ENCODE measurements at places on chromosomes 5 and 9. TPM values are rescaled to one million over a fixed set of nuclear protein-coding genes. Genes with fewer than 3 reads are reported as not detected.
A peak's percentile ranks its signal among the peaks of the same experiment; 100 is the strongest.

GRCh38 chr5:92775711-92776615 is 805.1 kb downstream of the NR2F1-AS1 start:
- no peaks in the 10 kb centered on the region for H3K36me3 ChIP-seq
- peak; percentile 51 for DNase-seq
- H3K4me1 ChIP-seq = no peaks in the 10 kb centered on the region
- H3K4me3 ChIP-seq = no peak overlapping the region
- H3K27me3 ChIP-seq = no peaks in the 10 kb centered on the region

- no peak overlapping the region for H3K27ac ChIP-seq
- no peaks in the 10 kb centered on the region for H3K36me3 ChIP-seq
- DNase-seq = no peak
- H3K4me1 ChIP-seq = peaks cover 2% of the 10 kb centered on the region
Observed at GRCh38 chr9:132166599-132166998, 4.7 kb downstream of the NTNG2 start.

DNA sequence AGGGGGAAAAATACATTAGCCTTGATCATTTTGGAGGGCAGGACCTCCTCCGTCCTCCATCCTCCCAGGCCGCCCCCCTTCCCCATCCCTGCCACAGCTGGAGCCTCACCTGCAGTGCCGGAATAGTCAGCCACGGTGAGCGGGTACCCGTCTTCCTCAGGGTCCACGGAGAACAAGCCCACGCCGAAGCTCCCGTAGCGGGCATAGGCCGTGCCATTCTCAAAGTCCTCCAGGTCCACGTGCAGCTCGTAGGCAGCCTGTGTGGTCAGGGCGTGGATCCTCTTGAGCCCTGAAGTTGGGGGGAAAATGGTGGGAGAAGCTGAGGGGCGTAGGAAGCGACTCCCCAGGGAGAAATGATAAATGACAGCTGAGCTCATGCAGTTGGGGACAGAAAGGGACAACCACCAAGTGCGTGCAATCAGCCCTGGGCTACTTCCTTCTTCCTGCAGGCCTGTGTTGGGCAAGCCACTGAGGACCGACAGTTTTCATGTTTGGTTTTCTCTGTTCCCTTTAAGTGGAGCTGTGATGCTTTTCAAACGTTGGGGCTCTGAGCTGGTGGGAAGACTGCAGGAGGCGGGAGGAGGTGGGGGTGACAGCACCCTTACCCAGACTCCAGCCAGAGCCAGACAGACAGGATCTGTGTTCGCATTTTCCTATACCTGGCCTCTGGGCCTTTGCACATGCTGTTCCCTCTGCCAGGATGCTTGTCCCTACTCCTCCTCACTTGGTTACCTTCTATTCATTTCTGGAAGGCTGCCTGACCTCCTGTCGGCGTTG is 8.7 kb upstream of the QRFP start:
- DNase-seq = no peak
- H3K27me3 ChIP-seq = no peaks in the 10 kb centered on the region
- no peaks in the 10 kb centered on the region for H3K4me1 ChIP-seq
- no peak overlapping the region for H3K4me3 ChIP-seq
- H3K36me3 ChIP-seq = no peaks in the 10 kb centered on the region

PTPRD gene
- total RNA-seq = 3.3 TPM

PTCH1 gene
- 18.0 TPM for total RNA-seq

- H3K27me3 ChIP-seq = no peaks in the 10 kb centered on the region
- no peak overlapping the region for H3K4me3 ChIP-seq
- no peak for DNase-seq
- no peaks in the 10 kb centered on the region for H3K4me1 ChIP-seq
Observed at GRCh38 chr5:56299212-56299611, 66.1 kb upstream of the ANKRD55 start.

IFNA21 gene
- total RNA-seq = not detected

DNA sequence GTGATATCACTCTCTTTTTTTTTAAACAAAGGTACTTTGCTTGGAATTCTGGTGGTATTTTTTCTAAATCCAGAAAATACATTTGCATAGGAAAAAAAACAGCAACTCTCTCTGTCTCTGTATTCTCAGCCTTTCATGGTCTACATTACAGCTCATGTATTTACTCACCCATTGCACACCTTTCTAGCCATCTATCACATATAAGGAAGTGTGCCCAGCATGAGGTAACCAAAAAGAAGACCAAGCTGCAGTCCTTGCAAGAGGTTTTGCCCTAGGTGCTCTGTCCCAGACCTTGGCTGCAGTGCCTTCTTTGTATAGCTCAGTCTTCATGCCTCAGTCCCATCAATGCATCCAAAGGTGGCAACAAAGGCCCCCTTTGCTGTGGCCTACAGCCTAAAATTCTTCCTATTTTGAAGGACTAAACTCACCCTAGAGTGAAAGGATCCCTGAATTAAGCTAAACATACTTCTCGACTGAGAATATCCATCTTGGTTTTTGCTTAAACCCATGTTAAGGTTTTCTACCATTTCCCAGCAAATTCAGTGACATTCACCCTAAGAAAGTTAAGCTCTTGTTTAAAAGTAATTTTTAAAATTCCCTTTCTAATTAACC is 446.4 kb downstream of the KIF4B start:
- no peaks in the 10 kb centered on the region for H3K27me3 ChIP-seq
- no peaks in the 10 kb centered on the region for H3K36me3 ChIP-seq
- no peak overlapping the region for H3K4me3 ChIP-seq
- DNase-seq = no peak
- H3K27ac ChIP-seq = no peak overlapping the region

DMGDH gene
- 7.7 TPM for total RNA-seq

- H3K27me3 ChIP-seq = no peaks in the 10 kb centered on the region
- no peak overlapping the region for H3K27ac ChIP-seq
- no peak for DNase-seq
- no peak overlapping the region for H3K4me3 ChIP-seq
- H3K36me3 ChIP-seq = no peaks in the 10 kb centered on the region
- H3K4me1 ChIP-seq = peaks cover 2% of the 10 kb centered on the region
Observed at GRCh38 chr9:92739346-92739970, 25.2 kb downstream of the BICD2 start.

GRCh38 chr5:132629230-132629944 is 28.6 kb upstream of the IL13 start:
- H3K27ac ChIP-seq = no peak overlapping the region
- no peak overlapping the region for H3K4me3 ChIP-seq
- no peaks in the 10 kb centered on the region for H3K36me3 ChIP-seq
- no peak for DNase-seq
- H3K27me3 ChIP-seq = no peaks in the 10 kb centered on the region

WNT8A gene
- total RNA-seq = not detected

GPR150 gene
- 0.33 TPM for total RNA-seq

DNA sequence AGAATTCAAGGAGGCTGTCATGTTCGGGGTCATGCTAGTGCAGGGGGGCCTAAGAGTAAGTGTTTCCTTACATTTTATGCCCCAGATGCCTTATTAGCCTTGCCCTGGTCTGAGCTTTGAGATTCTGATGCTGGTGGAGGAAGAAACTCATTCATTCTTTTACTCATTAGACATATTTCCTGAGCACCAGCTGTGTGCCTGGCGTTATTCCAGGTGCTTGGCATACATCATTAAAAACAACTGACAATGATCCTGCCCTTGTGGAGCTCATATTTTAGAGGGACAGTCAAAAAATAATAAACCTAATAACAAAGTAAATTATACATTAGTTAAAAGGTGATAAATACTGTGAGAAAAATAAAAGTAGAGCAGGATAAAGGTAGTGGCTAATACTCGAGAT is 138.9 kb upstream of the SGCD start:
- H3K4me1 ChIP-seq = no peaks in the 10 kb centered on the region
- no peaks in the 10 kb centered on the region for H3K36me3 ChIP-seq
- H3K4me3 ChIP-seq = no peak overlapping the region
- no peak overlapping the region for H3K27ac ChIP-seq
- no peaks in the 10 kb centered on the region for H3K27me3 ChIP-seq
